ENCODE measurements at places on chromosomes 7 and 10.

- no peak for DNase-seq
Measured at GRCh38 chr7:106865130-106866041, at the start of gene PIK3CG. PIK3CG (plus strand) TSS chr7:106865282; CDS start chr7:106867562, 2,280 bp downstream.

GRCh38 chr7:26343320-26343832, 51.7 kb downstream of the SNX10 start:
- DNase-seq, result no peak

DNA sequence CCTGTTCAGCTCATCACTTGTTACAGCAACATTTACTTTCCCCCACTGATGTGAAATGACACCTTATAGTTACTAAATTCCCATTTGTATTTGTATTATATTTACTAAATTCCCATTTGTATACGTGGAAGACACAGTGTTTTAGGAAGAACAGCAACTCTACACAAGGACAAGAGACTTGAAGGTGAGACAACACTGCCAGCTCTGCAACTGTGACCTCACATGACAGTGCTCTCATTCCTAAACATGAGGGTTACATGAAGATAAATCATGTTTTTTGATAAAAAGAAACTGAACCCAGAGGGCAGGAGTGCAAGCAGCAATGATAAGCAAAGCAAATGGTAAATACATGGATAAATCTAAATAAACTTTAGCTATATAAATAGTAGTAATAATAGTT, 60.3 kb downstream of the ATAD1 start:
- no peak for DNase-seq

- no peak for DNase-seq
Measured at GRCh38 chr10:124867304-124867703, 65.7 kb downstream of the ABRAXAS2 start.

DNA sequence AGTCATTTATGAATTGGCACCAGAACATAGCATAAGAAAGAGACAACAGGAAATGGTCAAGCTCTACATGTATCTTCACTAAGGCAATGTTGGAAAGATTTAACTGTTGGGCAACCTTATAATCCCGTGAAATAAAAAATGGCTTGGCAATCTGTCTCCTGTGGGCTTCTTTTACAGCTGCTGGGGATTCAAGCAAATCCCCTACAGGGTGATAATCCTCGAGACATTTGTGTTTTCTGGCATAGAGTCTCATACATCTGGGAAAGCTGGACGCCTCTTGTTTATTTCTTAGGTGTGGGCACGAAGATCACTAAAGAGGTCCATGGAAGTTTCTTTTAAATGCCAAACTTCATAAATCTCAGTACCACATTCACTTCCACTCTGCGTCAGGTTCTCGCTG, 82.2 kb upstream of the GPR141 start:
- no peak for DNase-seq

DNA sequence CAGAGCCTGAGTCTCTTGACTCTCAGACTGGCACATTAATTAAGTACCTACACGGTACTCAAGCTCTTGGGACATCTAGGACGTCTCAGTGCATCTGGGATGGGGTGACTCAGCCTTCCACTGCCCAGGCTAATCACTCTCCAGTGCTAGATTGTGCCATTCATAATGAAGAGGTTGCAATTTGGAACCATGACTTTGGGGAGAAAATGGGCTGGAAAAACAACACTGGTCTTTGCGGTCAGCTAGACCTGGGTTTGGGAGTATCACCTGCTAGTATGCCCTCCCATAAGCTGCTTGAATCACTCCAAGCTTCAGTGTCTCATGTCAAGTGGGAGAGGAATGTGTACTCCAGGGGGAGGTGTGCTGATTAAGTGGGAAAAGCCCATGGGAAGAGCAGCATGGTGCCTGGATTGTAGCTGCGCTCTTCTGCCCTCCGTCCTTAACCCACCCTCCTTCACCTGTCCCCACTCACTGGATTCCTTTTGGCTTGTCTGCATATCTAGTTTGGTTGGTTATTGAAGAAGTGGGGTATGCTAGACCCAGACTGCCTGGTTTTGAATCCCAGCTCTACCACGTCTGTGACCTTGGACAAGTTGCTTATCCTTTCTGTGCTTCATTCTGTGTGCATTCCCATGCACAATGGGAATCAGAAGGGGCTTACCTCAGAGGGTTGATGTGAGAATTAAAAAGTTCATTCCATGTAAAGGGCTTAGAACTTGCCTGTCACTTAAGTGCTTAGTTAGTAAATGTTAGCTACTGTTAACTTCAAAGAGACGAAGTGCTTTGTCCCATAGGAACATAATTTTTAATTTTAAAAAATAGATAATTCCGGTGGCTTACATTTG, 3.8 kb downstream of the NFE2L3 start:
- no peak for DNase-seq

- no peak for DNase-seq
Measured at GRCh38 chr7:37675749-37676148, 7.8 kb upstream of the GPR141 start.

GRCh38 chr7:44185729-44186128, 3.5 kb downstream of the GCK start:
- DNase-seq, result no peak

DNA sequence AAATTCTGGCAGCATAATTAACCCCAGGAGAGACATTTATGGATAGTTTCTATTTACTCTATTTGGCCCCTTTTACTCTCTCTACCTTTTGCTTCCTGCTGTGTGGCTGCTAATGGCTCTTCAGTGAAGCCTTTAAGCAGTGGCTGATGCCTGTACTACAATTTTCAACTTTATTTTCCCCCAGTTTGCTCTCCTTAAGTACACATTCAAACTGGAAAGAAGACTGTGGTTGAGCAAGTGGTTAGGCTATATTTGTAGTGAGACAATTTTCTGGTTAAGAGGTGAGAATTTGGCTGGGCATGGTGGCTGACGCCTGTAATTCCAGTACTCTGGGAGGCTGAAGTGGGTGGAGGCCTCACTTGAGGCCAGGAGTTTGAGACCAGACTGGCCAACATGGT, 8.5 kb upstream of the RSBN1L start:
- no peak for DNase-seq

- no peak for DNase-seq
Measured at GRCh38 chr7:1616741-1617140, 46.9 kb upstream of the PSMG3 start.

- DNase-seq, result no peak
Measured at GRCh38 chr10:104117839-104118323, 4.1 kb upstream of the SFR1 start.

- DNase-seq, result no peak
Measured at GRCh38 chr10:103921750-103922195, 3.8 kb upstream of the STN1 start.

DNA sequence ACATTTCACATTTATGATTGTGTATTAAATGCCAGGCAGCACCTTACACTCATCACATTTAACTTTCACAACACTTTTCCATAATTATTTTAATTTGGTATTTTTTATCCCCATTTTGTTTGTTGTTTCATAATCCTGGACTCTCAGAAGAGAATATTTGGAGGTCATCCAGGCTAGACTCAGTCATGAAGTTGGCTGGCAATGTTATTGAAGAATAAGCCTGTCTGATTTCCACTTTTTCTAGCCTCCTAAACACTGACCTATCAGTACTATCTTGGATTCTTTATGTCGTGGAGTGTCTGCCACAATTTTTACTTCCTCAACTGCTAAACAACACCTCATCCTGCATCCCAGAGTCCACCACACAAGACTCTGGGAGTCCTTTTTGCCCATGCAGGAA, 372.3 kb upstream of the NRP1 start:
- no peak for DNase-seq

GRCh38 chr7:129053938-129054437, 923 bp downstream of the TNPO3 start:
- no peak for DNase-seq

GRCh38 chr10:102554531-102554930, 50.8 kb downstream of the SUFU start:
- no peak for DNase-seq

DNA sequence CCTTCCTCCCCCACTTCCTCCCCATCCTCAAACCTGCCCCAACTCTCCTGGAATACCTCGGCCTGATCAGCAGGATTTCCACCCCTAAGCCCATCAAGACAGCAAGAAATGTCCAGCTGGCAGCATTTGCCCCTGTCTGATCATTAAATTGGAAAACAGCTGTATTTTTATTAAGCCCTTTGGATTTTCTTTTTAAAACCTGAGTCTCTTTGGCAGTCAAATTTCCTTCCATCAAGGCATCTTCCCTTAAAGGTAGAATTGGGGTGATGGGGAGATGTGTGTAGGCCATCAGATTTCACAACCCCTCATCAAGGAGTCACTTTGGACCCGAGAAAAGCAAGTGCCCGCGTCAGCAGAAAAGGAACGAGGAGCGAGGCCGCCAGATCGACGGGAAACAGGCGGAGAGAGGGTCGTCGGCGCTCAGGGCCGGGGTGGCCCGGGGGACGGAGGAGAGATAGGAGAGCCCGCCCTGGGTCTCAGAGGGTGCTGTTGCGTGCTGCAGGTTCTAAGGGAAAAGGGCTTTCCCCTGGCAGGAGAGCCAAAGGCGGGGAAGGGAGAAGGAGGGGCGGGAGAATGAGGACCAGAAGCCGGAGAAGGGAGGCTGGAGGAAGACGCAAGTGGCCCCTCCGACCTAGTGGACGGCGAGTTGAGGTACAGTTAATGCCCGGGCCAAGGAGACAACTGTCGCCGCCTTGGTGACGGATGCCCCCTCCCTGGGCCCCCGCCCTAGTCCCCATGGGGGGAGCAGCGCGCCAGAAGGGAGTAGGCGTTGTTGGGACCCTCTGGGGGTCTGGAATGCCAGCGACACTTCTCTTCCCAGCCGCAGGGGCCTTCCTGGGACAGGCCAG, 11.5 kb upstream of the GATA3 start:
- DNase-seq, result no peak

DNA sequence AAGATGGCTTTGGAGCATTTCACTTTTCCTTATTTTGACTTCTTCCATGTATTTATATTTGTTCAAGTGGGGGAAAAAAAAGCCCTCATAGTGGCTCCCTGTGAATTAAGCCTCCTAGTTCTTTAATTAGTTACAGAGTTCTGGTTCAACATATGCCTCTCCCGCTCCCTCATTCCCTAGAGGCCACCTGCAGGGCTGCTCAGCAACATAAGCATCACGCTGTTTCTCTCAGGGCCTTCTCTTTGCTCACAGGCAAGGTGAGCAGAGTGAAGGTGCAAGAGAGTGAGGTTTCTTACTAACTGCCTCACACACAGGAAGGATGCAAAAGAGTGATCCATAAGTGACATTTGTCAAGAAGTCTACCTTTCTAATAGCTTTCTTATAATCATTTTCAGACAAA, 196.7 kb downstream of the SEMA3E start:
- no peak for DNase-seq

DNA sequence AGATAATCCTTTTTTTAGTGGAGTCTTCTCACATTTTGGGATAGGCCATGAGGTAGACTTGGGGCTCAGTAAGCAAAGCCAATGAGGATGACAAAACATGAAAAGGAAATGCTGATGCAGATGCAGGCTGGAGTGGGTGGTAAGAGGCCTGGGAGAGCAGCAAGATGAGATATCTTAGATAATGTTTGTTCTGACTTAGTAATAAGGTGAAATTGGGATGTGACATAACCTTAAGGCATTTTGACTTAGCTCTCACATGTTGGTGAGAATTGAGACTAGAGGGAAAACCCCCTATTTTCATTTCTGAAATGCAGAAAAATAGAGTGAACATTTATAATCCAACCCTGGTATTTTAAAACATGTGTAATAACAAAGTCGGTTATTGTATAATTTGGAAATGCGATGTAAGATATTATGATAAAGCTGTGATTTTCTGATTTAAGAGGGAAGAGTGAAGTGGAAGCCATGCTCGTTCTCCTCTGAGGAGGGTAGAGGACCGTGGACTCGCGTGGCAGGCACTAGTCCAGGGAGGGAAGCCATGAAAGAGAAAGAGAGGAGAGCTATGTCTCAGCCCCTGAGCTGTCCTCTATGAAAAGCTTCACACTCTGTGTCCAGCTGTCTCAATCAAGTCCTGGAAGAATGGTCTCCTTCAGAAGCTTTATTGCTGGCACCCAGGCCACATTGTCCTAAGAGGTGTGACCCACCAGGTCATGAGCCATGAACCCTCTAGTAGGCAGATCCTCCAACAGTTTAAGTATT, 57.3 kb downstream of the ST7 start:
- no peak for DNase-seq

DNA sequence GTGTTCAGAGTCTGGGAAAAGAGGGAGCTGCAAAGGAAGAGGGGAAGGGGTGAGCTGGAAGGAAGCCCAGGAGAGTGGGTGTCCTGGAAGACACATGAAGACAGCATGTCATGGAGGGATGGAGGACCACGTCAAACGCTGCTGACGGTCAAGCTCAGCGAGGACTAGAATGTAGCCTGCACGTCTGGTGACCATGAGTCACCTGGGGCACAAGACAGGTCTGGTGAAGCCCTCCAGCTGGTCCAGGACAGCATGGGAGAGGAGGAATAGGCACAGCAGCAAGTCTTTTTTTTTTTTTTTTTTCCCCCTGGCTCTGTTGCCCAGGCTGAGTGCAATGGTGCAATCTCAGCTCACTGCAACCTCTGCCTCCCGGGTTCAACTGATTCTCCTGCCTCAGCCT, 19.6 kb upstream of the AMZ1 start:
- no peak for DNase-seq

- no peak for DNase-seq
Measured at GRCh38 chr7:27344471-27344870, 101.9 kb downstream of the EVX1 start.

DNA sequence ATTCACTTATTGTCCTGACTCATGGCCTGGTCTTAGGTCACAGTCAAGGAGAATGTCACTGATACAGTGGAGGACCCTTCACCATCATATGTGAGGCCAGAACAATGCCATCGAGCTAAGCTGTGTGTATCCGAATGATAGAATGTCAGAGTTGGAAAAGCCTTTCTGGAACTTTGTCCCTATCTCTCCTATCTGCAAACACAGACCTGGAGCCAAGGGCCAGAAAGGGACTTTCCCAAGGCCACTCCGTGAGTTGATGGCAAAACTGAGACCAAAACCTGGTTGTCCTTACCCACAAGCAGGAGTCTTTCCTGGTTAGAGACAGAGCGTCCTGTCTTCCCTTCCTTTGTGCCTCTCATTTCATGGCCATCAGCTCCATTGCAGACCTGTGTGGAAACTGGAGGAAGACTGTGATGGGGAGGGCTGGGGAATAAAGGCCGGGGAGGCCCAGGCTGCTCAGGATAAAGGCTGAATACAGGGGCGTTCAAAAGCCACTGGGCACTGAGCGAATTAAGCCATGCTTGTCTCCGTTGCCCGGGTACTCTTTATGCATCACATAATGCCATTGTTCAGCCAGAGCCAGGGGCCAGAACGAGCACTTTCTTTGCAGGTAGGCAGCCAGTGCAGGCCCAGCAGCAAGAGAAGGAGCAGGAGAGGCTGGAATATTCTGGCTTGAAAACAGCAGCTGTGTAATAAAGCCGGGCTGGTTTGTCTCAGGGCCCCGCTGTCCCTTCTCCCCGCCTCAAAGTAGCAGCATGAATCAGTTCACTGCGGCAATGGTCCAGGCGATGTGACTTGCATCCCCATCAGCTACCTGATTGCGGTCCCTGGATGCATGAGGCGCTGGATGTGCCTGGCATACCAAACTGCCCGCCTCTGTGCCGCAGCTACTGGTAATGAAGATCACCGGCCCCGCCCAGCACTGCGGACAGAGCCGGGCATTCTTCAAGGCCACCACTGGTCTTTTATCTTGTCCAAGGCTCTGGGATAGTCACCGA, 143.0 kb downstream of the RPS24 start:
- peak; percentile 8 for DNase-seq
